ENCODE measurements at places on chromosomes 4 and X. TPM values are rescaled to one million over a fixed set of nuclear protein-coding genes. Genes with fewer than 3 reads are reported as not detected.

Gene MAGEA8
- total RNA-seq = not detected

DNA sequence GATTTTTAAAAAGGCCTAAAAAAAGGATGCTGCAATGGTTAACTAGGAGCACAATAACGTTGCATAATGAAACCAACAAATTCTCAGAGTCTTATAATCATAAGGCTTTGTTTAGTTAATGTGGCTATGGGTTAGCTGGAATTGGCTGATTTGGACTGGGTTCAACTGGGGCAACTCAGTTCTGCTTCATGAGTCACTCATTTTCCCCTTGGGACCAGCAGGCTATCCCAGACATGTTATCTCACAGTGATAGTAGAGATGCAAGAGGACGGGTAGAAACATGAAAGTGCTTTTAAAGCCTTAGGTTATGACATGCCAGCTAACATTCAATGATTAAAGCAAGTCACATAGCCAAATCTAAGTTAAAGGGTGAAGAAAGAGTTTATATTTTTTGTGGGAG, 189.2 kb upstream of the GK2 start:
- DNase-seq = no peak

GRCh38 chr4:181193131-181193930, 1049.9 kb upstream of the TENM3 start:
- peak; percentile 39 for DNase-seq

Gene SLC25A43
- total RNA-seq = 2.2 TPM

DNA sequence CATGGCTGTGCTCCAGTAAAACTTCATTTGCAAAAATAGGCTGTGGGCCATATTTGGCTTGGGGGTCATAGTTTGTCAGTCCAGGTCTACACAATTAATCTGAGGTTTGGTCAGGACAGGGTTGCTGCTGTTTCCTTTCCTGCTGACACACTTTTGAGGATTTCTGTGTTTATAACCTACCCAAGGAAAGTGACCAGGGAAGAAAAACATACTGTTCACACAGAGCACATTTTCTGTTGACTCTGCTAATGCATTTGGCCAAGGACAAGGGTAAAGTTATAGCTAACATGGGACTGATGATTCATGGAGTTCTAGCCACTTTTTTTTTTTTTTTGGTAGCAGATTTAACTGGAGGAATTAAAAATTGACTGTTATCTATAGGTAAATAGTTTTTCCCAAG, 43.9 kb upstream of the GEMIN8 start:
- peak; percentile 22 for DNase-seq

DNA sequence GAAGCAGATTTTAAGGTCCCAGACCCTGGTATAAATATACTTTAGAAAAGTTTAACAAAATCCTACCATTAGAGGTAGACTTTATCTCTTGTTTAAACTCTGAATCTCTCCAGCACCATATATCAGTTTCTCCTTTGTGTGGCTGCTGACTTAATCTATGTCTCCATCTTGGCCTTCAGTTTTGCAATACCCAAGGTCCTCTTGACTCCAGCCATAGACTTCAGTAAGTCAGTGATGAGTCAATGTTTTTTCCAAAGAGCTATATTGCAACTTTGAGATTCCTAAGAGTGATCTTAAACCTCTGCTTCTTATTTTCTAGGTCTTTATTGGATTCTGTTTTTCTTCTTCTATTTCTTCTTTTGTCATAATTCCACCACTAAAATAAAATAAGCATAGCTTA, 50.8 kb upstream of the ADGRL3 start:
- DNase-seq = no peak

Gene CUL4B
- total RNA-seq = 28.1 TPM

GRCh38 chr4:76210452-76210851, 3.2 kb downstream of the SCARB2 start:
- DNase-seq = no peak

DNA sequence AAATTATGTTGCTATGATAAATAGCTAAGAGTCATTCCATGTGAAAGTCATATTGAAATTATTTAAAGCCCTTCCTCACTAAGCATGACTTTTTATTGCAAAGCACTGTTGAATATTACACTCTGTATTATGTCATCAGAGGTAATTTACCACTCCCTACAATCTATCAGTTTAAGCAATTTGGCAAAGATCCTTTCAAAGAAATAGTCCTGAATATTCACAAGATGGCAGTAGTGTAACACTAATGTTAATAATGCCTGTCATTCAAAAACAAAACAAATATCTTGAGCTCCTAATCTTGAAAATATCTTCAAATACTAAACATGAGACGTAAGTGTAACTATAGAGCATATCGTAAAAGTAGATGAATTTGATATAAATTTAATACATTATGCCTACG, 208.6 kb upstream of the TECRL start:
- no peak for DNase-seq

DNA sequence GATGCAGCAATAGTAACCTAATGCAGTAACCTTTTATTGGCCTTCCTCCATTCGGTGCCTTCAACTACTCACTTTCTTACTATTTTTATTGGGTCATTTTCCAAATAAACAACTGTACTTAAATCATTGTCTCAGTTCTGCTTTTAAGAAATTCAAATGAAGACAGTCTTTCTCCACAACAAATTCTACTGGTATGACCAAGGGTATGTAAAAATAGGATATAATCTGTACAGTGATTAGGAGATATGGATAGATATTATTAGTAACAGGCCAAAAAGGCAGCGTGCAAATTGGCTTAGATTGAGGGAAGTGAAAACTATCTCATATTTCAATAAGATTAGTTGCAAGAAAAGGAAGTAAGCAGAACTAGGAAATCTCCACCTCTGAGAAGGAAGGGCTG, 177.4 kb upstream of the PPP1R2C start:
- no peak for DNase-seq

GRCh38 chrX:51144828-51145442, 187.7 kb upstream of the NUDT10 start:
- peak; percentile 64 for DNase-seq

DNA sequence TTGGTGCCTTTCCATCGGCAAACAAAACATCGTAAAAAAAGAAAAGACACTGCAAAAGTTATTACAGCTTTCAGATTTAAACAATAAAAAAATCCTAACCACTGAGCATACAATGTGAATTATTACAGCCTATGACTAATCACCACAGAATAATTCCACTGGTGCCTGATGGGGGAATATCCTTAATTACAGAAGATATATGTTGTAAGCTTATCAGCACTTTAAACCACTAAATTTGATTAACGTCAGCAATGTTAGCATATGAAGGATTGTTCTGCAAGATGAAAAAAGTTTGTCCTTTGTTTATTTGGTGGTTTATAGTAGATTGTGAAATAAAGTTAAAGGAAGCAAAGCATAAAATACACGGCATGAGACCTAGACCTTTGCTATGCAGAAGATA, 210.2 kb upstream of the ADAMTS3 start:
- DNase-seq = no peak

Gene BMP3
- total RNA-seq = 2.3 TPM

Gene ADGRG2
- total RNA-seq = 8.2 TPM

Gene TIGD4
- 0.55 TPM for total RNA-seq

Gene EVC2
- total RNA-seq = 11.7 TPM

- no peak for DNase-seq
These were observed 99.8 kb downstream of the LARP7 start for GRCh38 chr4:112736718-112737135.

DNA sequence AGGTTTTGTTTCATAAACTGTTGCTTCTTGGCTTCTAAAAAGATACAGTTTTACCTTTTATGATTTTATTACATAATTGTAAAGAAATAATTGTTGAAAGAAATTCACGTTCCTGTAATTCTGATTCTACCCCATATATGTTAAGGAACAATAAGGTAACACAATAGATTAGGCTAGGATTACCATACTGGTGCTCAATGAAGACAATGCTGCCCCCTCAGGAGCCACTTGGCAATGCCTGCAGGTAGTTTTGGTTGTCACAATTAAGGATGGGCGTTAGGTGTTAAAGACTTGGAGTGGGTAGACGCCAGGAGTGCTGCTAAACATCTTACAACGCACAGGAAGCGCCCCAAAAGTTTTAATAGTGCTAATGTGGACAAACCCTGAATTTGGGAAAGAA, 133.2 kb downstream of the NLGN4X start:
- DNase-seq = no peak

Gene VCX3A
- total RNA-seq = not detected

Gene PPA2
- total RNA-seq = 473 TPM

- no peak for DNase-seq
These were observed 202.0 kb downstream of the DCLK2 start for GRCh38 chr4:150280081-150280895.

DNA sequence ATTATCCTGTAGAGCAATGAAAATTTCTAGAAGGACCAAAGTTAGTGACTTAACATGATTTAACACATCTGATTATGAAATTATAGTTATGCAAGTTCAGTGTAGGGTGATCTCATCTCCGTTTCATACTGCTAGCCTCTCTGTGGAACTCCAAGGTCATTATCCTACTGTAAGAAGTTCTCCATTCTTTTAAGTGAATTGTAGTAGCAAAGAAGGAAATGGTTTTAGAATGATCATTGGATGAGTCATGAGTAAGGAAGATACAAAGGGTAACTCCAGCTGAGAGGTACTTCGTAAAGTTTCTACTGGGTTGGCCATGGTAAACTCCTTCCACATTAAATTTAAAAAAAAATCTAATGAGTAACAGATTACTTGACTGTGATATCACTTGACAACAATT, 215.0 kb upstream of the GIMD1 start:
- no peak for DNase-seq

Gene KLB
- not detected for total RNA-seq

GRCh38 chr4:17814140-17814539, 3.4 kb downstream of the NCAPG start:
- no peak for DNase-seq

DNA sequence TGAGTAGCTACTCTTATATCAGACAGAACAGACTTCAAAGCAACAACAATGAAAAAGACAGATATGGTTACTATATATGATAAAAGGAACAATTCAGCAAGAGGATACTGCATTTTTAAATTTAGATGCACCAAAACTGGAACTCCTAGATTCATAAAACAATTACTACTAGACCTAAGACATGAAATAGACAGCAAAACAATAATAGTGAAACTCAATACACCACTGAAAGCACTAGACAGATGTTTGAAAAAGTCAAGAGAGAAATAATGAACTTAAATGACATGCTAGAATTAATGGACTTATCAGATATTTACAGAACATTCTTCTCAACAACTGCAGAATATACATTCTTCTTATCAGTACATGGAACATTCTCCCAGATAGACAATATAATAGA, 99.5 kb upstream of the ITM2A start:
- DNase-seq = no peak

GRCh38 chr4:147198411-147199051, 252.9 kb upstream of the TTC29 start:
- DNase-seq = no peak

GRCh38 chr4:16438986-16439385, 212.7 kb upstream of the TAPT1 start:
- DNase-seq = peak; percentile 8

DNA sequence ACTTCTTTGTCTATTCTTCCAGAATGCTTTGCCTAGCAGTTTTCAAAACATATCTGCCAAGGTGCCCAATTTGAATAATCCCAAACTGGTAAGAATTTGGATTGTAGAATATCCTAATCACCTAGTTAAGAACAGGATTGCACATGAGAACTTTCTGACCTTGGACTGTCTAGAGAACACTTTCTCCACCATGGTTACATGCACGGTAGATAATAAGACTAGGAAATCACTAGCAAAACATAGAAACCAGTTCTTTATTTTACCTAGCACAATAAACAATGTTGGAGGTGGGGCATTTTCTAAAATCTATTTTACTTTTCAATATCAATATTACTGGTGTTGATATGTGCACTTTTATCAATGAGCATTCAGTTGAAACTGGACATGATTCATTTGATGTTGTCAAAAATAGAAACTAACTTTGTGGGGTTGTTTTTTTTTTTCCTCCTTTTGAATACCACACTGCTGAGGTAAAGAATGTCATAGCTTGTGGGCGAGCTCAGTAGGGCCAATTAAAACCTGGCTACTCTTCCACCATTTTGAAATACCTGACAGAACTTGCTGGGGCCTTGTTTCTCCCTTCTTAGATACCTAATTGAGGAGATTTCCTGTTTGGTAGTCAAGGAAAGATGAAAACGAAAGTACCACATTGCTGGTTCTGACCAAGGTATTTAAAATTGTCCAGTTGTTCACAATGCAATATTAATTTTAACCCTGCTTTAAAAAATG, 10.4 kb downstream of the MID1IP1 start:
- no peak for DNase-seq

Gene PCSK1N
- total RNA-seq = 46.6 TPM

- DNase-seq = no peak
These were observed 136.3 kb downstream of the BCOR start for GRCh38 chrX:39961441-39961840.

Gene STATH
- not detected for total RNA-seq

Gene AMBN
- total RNA-seq = not detected

DNA sequence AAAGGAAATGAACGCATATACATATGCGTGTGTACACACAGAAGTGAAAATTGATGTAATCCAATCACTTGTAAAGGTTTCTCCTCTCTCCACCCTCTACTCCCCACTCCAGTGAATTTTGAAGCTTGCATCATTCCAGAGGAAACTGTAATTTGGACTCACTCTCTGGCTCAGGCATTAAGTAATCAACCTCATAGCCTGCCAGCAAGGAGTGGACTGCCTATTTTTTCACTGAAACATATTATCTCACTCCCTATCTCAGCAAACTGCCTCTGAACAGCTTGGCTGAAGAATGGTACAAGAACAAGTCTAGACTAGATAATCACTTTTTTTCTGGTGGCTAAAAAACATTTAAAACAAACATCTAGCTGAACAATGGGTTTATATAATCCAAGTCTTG, 124.2 kb downstream of the C4orf51 start:
- no peak for DNase-seq

GRCh38 chrX:8783097-8783713, 18.0 kb downstream of the FAM9A start:
- DNase-seq = peak; percentile 58

DNA sequence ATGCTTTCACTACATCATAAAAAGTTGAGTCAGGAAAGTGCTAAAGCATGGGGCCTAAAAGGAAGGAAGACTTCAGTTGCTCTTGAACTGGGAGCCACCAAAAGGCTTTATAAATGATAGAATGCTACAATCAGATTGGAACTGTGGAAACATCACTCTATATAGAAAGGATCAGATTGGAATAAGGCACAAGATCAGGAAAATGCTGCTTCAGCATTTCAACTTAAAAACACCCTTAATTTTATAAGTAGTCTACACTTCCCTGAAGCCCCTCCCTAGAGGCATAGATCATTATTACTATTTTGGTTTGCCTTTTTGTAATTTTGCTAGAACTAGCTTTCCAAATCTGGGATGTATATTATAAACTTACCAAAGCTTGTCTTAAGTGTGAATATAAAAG, 170.7 kb downstream of the FANCB start:
- no peak for DNase-seq

DNA sequence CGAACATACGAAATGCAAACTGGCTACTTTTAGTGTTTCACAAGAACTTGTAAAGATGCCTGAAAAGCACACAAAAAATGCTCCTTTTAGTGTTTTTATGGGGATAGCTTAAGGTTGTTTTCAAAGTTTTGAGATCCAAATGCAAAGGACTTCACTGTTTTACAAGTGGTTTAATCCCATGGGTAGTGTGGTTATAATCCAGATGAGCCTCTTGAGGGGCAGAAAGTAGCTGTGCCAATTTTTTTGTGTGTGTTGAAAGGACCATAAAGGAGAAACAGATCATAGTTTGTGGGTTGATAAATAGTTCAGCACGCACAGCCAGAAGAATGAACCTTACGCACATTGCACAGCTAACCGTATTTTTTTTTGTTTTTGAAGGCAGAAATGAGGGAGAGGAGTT, 126.9 kb upstream of the GIMD1 start:
- DNase-seq = no peak

Gene FRMD7
- not detected for total RNA-seq

Gene CHRNA9
- not detected for total RNA-seq

Gene SYNPO2
- total RNA-seq = 186 TPM

Gene EREG
- 1.8 TPM for total RNA-seq

All from stomach (tissue), 19 donors.